ENCODE measurements at places on chromosomes 13 and 19.
A peak's percentile ranks its signal among the peaks of the same experiment; 100 is the strongest.

DNA sequence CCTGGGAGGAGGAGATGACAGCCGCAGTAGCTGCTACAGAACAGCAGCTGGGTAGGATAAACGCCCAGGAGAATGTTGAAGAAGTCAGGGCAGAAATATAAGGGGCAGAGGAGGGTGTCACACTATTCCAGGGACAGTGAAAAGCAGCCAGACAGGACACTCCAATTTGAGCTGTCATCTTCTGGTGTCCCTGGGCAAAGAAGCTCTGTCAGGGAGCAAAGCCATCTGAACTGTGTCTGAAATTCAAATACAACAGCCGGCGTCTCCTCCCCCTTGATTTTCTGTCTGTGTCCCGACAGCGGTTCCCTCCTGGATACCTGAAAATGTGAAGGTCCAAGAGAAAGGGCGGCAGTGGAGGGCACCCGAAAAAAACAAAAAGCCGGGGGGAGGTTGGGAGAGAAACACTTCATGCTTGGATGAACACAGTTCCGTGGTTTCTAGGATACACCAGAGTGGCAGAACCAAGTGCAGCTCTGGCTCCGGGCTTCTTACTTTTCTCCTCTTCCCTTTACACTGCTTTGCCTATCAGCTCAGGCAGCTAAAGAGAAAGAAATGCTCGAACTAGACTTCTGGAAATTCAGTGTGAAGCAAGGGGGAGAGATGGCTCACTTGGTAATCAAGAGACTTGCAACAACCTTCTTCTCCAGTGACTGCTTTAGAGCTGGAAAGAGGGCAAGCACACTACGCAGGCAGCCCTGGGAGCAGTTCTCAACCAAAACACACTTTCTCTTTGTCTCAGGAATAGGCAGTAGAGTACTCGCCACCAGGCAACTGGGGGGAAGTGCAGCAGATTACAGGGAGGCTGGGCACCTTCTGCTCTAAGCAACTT, 465.6 kb downstream of the ITGBL1 start:
- peak; percentile 94 for DNase-seq

DNA sequence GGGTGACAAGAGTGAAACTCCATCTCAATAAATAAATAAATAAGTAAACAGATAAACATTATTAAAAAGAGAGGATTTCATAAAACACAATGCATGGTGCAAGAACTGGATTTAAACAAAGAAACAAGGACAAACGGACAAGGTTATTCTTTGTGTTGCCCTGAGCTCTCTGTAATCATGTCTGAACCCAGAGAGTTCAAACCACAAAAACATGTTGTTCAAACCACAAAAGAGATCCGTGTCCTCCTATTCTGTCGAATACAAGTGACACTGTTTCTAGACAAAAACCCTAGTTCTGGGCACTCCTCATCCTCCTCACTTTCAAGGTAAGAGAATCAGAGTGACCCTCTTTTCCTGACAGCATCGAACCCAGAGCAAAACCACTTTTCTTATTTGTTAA, 4.6 kb upstream of the TPRX2 start:
- DNase-seq: no peak

GRCh38 chr19:49853852-49854377, 3.0 kb downstream of the PTOV1 start:
- no peak for DNase-seq

DNA sequence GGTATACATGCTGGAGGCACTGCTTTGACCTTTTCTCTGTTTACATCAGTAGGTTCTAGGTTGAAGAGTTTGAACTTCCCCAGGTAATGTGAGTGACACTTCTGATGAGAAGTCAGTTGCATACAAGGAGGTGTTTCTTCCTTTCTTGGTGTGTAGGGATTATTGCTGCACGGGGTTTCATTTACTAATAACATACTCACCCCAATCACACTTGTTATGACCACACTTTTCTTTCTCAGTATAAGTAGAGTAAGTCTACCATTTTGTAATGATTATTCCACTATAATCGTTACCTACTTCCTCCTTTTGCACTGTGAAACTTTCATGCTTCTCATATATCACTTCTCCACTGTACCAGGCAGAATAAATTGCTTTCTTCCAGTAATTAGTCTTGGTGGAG, 138.0 kb downstream of the TNFSF13B start:
- no peak for DNase-seq

DNA sequence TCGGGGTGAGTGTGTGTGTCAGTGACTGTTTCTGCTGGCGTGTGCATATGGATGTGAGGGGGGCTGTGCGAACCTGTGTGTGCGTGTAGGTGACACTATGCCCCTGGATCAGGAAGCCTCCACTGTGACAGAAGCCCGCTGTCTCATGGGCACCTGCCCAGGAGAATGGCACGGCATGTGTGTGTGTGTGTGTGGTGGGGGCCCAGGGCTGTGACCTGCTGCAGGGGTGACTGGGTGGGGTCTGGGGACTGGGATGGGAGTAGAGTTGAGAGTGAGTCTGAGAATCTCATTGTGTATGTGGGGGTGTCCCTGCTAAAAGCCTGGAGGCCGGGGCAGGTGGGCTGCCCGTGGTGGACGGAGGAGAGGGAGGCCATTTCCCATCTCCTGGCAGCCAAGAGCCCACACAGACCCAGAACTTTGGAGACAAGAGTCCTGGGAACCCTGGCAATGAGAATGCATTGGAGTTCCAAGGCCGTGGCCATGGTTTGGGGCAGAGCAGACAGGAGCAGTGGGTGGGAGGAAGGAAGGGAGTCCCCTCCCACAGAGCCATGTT, 6.4 kb upstream of the TPM4 start:
- DNase-seq: no peak

- no peak for DNase-seq
Measured at GRCh38 chr13:96781141-96781540, 213.1 kb downstream of the OXGR1 start.

GRCh38 chr13:92951273-92951890, 275.2 kb upstream of the GPC6 start:
- DNase-seq: no peak

- no peak for DNase-seq
Measured at GRCh38 chr13:23069566-23069965, 111.2 kb upstream of the SGCG start.

- no peak for DNase-seq
Measured at GRCh38 chr19:44677019-44677811, 5.9 kb downstream of the CEACAM19 start.

DNA sequence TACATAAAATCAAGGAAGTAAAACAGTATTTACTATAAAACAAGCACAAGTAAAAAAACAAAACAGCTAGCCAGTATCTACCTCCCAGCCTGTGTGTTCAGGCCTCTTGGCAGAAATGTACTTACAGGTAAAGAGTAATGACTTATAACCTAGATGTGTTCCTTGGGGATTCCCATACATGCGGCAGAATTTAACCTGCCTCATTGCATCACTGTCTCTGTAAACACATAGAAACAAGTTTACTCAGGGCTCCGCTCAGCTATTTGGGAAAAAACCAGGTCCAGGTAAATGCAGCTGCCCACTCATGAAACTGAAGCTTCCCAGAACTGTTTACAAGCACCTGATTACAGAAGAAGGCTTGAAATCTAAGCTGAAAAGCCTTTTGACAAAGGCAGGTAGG, 50.7 kb upstream of the SERP2 start:
- no peak for DNase-seq

DNA sequence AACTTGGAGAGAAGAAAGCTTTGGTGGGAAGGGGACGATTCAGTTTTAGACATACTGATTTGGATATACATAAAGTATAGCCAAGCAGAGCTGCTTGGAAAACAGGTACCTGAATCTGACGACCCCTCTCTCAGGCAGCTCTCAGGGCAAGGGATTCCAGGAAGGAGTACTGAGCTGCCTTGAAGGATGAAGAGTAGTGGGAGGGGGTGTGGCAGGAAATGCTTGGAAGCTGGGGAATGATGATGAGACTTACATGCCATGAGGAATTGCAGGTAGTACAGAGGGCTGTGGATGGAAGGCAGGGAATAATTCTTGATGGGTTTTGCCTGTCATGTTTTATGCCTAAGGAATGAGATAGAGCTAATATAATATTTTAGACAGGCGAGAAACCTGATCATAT, 38.7 kb downstream of the HTR2A start:
- DNase-seq: no peak

DNA sequence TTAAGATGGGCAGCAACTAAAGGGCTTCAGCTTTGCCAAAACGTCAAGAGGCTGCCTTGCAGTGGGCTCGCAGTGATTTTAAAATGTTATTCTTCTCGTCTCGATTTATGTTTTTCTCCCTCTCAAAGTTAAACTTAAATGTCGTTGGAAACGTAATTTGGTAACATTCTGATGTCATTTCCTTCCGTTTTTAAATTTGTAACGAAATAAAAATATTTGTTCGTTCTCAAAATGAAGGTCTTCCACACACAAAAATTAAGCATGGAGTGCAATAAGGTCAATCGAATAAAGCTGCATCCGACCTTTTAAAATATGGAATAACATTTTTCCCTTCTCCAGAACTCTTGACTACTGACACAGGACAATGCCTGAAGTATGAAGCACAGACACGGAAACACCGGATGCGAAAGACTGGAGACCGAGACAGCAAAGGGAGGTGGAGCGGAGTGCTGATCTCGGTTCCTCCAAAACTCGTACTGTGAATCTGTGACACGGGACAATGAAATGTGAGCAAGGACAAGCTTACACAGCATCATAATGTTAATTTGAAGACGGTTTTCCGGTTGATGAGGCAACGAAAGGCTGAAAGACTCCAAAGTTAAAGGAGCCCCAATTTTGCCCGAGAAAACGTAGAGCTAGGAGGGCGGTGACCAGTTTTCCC, 850 bp downstream of the MTMR6 start:
- no peak for DNase-seq

DNA sequence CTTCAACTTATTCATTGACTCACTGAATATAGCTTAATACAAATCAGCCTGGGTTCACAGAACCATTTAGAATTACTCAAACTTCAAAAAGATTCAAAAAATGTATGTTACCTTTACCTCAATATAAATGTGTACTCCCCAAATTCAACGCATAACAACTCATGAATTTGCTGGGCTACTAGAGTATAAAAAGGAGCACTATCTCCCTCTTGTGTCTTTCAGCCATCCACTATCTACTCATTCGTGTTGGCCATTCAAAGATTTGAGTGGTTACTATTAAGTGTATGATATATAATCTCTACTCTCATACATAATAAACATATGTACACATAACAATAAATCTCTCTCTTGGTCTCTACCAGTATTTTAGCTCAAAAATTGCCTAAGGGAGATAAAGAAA, 20.3 kb downstream of the INTS6 start:
- DNase-seq: no peak

GRCh38 chr19:14350866-14351265, 30.4 kb upstream of the ADGRE5 start:
- DNase-seq: no peak

GRCh38 chr19:57241176-57241575, 744 bp downstream of the ZNF805 start:
- no peak for DNase-seq

GRCh38 chr19:32387701-32388392, 17.7 kb upstream of the DPY19L3 start:
- DNase-seq: no peak

DNA sequence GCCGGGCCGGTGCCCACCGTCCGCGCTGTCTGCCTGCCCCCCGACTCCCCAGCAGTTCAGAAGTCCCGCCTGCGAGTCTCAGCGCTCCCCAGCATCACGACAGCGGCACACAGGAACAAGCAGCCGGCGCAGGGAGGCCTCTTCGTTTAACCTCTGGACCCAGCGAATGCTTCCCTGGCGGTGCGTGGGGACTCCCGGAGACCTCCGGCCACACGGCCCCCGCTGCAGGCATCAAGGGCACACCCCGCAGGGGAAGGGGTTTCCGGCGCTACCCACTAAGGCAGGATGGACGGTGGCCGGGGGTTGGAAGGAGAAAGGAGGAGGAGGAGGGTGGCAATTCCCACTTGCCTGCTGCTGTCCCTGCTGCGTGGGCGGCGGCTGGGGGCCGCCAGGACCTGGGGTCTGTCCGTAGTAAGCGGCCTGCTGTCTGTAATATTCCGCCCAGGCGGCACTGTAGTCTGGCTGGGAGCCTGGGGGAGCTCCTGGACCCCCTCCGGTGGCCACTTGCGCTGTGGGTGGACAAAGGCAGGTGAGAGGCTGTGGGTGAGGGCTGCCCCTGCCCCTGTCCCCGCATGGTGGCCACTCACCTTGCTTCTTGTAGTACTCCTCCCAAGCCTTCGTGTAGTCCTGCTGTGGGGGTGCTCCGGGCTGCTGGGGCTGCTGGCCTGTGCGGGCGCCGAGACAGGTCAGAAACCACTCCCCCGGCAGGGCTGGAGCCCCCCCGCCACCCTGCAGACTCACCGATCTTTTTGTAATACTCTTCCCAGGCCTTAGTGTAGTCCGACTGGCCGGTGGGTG, 9.6 kb downstream of the KHSRP start:
- no peak for DNase-seq

GRCh38 chr19:19276386-19276785, 3.3 kb upstream of the TM6SF2 start:
- no peak for DNase-seq

DNA sequence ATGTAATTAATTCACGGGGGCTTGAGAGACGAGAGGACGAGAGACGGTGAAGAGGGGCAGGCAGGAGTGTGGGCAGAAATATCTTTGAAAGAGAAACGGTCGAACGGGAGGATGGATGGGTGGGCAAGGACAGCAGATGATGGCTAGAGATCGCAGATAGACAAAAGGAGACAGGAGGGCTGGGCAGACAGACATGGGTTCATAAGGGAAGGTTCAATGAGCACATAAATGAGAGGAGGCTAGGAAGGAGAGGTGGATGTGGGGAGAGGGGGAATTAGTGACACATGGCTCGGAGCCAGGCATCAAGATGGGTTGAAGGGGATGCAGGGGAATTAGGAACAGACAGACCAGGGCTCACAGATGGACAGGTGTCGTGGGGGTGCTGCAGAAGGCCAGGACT, 1.1 kb downstream of the SYT3 start:
- DNase-seq: no peak

DNA sequence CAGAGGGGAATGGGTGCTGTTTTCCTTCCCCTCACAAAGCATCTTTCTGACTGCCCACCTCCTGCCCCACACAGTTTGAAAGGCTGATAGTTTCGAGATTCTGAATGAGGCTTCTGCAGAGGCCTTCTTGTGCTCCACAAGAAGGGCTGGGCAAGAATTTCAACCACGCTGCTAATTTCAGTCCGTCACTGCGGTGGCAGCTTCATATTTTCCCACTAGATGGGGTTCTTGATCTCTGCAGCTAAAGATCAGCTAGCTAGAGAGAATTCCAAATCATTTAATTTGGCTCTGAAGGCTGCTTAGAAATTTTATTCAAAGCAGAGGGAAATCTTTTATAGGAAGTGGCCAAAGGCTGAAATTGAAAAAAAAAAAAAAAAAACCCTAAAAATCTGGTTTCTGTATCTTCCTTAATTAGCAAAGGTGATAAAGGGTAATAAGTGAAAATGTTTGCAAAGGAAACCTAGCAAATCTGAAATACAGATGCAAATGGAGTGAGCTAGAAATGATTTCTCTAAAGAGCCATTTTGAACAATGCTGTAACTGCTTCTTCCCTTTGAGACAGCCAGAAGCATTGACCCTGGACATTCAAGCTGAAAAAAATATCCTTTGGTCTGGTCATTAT, 38.0 kb upstream of the C13orf42 start:
- peak; percentile 6 for DNase-seq

- DNase-seq: no peak
Measured at GRCh38 chr19:15112385-15112784, 5.2 kb downstream of the SYDE1 start.

GRCh38 chr19:18072335-18072734, 14.4 kb downstream of the IL12RB1 start:
- no peak for DNase-seq

- DNase-seq: no peak
Measured at GRCh38 chr19:31594701-31595100, 245.5 kb upstream of the TSHZ3 start.

Data from SHP77 treated with DMSO at 0.1 percent for 48 hours (cell line).